ENCODE measurements at places on chromosomes 7 and 10. TPM values are rescaled to one million over a fixed set of nuclear protein-coding genes. Genes with fewer than 3 reads are reported as not detected.

Gene MAT1A
- 8.3 TPM for total RNA-seq

Gene CALCR
- 0.31 TPM for total RNA-seq

Gene SEC61A2
- total RNA-seq, result 46.4 TPM

Gene ANKRD2
- 1.9 TPM for total RNA-seq

Gene HABP2
- total RNA-seq, result not detected

Gene ZNF239
- 9.2 TPM for total RNA-seq

Gene SFTPA1
- total RNA-seq, result not detected

Gene EMX2
- 1.9 TPM for total RNA-seq

Gene HOXA2
- 0.31 TPM for total RNA-seq

Gene CYP2C19
- total RNA-seq, result not detected

Gene NKX1-2
- total RNA-seq, result 0.08 TPM

Gene ZNF37A
- total RNA-seq, result 13.7 TPM

Gene SHH
- total RNA-seq, result not detected

Gene ADAM22
- 4.4 TPM for total RNA-seq

Gene CUZD1
- total RNA-seq, result 2.0 TPM

Gene NPY
- total RNA-seq, result not detected

Measured in testis (tissue), 5 donors.